CD4-positive, alpha-beta T cell (primary cell): ENCODE measurements at places on chromosomes 1 and 21. TPM values are rescaled to one million over a fixed set of nuclear protein-coding genes. Genes with fewer than 3 reads are reported as not detected.

The AGBL4 gene
- total RNA-seq, result 0.11 TPM

The SH2D2A gene
- 51.6 TPM for total RNA-seq

The MYOG gene
- not detected for total RNA-seq

The PGLYRP3 gene
- not detected for total RNA-seq

The SPRR2E gene
- total RNA-seq, result not detected

The OR2L3 gene
- not detected for total RNA-seq

The GPR161 gene
- total RNA-seq, result not detected

The SPRR2D gene
- total RNA-seq, result not detected
